ENCODE measurements at places on chromosomes 1 and 21.

GRCh38 chr1:97007840-97008604 lies 286.4 kb downstream of the PTBP2 start:
- no peak for DNase-seq

DNA sequence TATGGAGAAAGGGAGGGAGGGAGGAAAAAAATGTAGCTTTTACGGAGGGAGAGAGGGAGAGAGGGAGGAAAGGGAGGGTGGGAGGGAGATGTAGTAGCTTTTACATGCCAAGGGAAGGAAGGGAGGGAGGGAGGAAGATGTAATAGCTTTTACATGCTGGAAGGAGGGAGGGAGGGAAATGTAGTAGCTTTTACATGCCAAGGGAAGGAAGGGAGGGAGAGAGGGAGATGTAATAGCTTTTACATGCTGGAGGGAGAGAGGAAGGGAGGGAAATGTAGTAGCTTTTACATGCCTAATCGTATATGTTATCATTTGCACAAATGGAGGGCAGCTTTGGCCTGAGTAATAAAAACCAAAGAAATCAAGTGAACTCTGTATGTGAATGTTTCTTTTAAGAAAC lies 35.6 kb downstream of the EEIG2 start:
- DNase-seq, result no peak

DNA sequence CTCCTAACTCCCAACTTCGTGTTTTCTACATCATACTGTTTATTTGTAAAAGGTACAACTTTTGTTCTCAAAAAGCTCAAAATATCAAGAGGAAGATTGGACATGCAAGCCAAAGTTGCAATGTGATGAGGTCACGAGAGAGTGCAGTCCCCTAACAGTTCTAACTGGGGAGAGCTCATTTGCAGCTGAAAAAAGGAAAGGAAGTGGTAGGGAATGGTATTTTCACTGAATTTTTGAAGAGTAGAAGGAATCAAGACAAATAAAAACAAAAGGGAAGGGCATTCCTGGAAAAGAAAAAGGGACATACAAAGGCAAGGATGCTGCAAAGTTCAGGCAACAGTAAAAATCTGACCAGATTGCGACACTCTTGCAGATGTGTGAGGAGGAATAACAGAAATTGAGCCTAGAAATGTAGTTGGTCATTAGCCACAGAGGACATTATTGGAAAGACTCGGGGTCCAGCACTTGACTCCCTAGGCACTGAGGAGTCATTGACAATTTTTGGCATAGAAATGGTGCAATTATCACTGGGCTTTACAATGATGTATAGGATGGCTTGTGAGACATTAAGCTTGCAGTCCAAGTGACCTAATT lies 67.9 kb downstream of the TBX15 start:
- DNase-seq, result no peak

DNA sequence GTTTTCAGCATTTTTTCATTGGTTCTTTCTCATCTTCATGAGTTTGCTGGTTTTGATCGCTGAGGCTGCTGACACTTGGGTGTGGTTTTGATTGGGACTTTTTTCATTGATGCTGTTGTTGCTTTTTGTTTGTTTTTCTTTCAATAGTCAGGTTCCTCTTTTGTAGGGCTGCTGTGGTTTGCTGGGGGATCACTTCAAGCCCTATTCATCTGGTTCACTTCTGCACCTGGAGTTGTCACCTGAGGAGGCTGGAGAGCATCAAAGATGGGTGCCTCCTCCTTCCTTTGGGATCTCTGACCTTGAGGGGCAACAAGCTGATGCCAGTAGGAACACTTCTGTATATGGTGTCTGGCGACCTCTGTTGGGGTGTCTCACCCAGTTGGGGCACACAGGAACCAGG lies 1279.9 kb upstream of the TMPRSS15 start:
- DNase-seq, result no peak

GRCh38 chr1:159261311-159261710 lies 40.8 kb upstream of the FCER1A start:
- DNase-seq, result no peak

GRCh38 chr1:203090421-203091198 lies 4.8 kb upstream of the MYOG start:
- DNase-seq, result no peak

- no peak for DNase-seq
Measured at GRCh38 chr1:89322402-89322801, 41.5 kb upstream of the GBP6 start.

DNA sequence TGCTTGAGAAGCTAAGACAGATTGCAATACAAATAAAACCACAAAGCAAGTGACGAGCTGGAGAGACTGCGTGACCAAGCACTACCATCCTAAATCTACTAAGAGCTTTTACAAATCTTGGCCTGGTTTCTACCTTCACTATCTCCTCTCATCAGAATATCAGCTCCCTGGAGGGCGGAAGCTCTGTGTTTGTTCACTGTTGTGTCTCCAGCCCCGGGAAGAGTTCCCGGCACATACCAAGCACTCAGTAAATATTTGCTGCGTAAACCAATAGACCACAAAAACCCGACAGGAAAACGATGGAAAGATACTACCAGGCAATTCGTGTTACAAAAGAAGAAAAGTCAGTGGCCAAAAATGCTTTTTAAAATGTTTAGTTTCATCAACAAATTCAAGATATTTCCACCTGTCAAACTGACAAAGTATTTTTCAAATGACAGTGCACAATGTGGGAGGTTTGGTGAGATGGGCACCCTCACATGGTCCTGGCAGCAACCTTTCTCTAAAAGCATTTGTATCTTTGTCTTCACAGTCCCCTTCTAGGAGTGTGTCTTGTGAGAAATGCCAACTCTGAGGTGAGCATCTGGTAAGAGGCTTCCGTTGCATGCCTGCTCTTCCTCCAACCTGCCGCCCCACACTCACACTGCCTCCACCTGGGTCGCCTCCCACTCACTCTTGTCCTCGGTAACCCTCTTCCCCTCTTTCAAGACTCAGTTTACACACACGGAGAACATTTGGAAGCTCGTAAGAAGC lies 34.7 kb downstream of the SLC1A7 start:
- DNase-seq, result no peak

GRCh38 chr1:209405183-209405814 lies 178.2 kb upstream of the CAMK1G start:
- peak; percentile 68 for DNase-seq

GRCh38 chr1:208309771-208310170 lies 65.6 kb upstream of the PLXNA2 start:
- DNase-seq, result no peak

GRCh38 chr1:10189659-10190058 lies 20.7 kb upstream of the KIF1B start:
- DNase-seq, result no peak

DNA sequence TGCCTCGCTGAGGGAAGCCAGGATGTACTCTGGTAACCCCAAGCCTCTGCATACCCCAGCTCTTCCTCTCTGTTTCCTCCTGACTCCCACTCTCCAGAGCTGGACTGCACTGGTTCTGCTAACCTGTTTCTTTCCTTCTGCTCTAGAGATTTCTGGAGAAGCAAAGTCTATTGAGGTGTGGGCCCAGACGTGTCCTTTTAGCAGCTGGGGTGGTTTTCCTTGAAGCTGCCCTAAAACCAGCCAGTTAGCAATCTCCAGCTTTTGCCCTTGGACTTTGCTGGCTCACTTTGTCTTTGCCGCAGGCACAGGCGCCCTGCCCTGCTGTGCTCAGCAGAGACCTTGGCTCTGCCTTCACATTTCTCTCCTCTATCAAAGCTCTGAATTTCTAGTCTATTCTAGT lies 171.8 kb upstream of the IVNS1ABP start:
- no peak for DNase-seq

- DNase-seq, result no peak
Measured at GRCh38 chr1:7263021-7263960, 478.0 kb downstream of the CAMTA1 start.

DNA sequence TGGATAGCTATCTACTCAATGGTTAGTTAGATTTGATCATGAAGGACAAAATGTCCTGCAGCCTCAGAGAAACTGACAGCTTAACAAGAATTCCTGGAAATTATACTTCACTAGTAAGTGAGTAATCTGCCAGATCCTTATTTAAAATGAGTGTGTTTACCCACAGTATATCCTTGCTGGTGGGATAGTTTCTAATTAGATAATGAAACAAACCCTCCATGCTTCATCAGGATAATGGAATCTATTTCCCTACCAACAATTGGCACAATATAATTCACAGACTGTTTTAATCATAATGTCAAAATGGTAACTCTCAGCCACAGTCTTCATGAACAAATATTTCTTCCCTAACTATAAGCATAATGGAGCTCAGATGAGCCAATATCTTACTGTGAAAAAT lies 239.4 kb upstream of the ST6GALNAC5 start:
- no peak for DNase-seq

DNA sequence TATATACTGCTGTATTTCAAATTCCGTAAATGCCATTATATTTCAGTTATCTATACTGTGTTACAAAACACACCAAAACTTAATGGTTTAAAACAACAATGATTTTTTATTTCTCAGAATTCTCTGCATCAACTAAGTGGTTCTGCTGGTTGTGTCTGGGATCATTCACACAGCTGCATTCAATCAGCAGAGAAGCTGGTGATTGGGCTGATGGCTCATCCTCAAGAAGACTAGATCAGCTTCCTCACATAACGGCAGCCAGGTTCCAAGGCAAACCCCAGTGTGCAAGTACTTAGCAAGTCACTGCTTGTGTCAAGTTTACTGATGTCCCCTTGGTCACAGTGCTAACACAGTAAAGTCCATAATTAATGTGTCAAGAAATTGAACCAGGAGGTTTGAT lies 86.3 kb upstream of the VANGL1 start:
- no peak for DNase-seq

DNA sequence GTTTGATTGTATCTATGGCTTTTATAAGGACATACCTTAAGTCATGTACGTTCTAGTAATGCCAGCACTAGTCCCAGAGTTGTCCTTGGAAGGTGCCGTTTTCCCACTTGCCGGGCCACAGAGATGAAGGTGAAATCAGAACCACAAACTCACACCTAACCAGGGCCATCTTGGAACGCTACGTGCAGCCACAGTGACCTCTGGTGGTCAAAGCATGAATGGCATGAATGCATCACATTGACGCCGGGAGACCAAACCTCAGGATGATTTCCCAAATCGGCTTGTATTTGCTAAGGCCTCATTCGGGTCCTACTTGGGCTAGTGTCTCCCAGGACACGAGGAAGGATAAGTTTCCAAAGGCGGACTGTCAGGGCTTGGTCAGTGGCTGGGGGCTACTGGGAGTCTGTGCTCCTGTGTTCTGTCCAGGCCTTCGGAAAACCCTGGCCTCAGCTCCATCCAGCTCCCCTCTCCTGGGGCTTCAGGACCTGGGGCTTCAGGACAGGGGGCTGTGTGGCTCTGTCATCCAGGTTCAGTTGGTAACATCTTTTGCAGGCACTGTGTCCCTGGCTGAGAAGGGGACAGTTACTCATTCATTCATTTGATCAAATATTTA lies 260.5 kb downstream of the PRDM2 start:
- peak; percentile 42 for DNase-seq

DNA sequence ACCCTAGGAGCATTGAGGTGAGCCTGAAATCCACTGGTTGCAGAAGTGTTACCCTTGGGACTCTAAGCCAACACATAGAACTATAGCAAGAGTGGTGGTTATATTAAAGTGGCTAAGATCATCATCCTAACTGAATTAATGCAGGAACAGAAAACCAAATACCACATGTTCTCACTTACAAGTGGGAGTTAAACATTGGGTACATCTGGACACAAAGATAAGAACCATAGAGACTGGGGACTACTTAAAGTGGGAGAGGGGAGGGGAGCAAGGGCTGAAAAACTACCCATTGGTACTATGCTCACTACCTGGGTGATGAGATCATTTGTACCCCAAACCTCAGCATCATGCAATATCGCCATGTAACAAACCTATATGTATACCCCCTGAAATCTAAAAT lies 100.0 kb downstream of the SLC25A24 start:
- no peak for DNase-seq

DNA sequence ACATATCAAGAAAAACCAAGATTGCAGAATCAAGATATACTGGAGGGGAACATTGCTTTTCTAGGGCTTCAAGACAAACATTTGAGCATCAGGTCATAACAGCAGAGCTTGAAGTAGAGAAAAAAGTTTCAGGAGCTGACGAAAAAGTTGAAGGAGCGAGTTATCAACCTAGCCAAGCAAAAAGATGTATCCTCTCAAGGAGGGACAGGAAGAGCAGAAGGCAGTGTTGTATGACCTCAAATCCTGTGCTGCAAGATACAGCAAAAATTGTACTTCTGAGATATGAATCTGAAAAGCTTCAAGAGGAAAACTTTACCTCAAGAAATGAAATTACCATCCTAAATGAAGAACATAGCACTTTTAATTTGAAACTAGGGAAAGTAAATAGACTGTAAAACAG lies 153.1 kb downstream of the AK5 start:
- no peak for DNase-seq

- DNase-seq, result peak; percentile 76
Measured at GRCh38 chr1:203340112-203340790, 10.7 kb downstream of the FMOD start.

DNA sequence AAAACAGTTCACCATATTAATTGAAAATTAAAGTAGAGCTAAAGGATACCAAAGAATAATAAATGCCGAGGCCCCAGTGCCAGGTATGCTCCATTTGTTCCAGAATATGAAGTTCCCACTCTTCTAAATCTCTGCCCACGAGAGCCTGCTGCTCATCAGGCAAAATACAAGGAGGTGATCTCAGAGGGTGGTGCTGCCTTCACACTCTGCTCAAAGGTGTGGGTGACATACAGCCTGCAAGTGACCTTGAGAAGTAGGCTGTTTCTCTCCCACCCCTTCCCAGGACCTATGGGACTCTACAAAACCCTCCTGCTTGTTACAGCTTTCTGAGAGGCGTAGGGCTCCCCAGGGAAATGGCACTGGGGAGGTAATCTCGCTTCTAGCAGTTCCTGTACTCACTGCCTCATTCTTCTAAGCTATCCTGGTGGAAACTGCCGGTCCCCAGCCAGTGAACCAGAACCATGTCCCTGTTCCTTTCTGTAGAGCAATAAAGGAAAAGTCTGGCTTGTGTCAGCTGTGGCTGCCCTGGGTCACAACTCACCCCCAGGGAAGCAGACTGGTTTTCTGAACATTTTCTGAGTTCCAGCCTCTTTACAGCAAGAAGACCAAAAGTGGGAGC lies 26.9 kb upstream of the DPT start:
- DNase-seq, result no peak

DNA sequence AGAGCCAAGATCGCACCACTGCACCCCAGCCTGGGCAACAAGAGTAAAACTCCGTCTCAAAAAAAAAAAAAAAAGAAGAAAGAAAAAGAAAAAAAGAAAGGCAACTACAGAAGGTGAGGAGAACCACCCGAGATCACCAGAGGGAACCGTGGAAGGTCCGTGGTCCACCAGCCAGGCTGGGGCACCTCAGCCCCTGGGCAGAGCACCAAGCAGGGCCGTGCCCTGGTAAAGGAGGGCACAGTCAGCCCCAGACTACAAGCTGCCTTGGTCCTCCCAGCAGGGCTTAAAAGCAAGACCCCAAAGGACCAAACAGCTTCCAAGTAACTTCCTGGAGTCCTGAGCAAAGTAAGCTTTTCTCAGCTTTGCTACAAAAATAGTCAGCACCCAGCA lies 8.8 kb upstream of the SAMD11 start:
- DNase-seq, result no peak
